Cortex of kidney (tissue), 1 donor: ENCODE measurements at places on chromosomes 5 and 9.

GRCh38 chr5:76499507-76500161, 96.5 kb downstream of the IQGAP2 start:
- DNase-seq: no peak

- no peak for DNase-seq
These were observed 555 bp downstream of the CFAP95 start for GRCh38 chr9:69820955-69821788.

DNA sequence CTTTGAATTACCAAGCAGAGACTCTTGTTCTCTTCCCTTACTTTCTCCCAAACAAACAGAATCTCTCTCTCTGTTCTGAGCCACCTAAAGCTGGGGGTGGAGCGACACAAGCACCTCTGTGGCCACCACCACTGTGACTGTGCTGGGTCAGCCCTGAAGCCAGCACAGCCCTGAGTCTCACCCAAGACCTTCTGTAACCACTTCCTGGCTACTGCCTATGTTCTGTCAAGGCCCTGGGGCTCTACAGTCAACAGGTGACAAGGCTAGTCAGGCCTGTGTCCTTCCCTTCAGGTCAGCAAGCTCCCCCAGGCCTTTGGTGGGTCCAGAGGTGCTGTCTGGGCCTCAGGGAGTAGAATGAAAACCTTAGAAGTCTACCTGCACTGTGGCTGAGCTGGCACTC, 26.1 kb upstream of the SLC28A3 start:
- no peak for DNase-seq

GRCh38 chr5:178111925-178112324, 1.4 kb upstream of the N4BP3 start:
- no peak for DNase-seq

DNA sequence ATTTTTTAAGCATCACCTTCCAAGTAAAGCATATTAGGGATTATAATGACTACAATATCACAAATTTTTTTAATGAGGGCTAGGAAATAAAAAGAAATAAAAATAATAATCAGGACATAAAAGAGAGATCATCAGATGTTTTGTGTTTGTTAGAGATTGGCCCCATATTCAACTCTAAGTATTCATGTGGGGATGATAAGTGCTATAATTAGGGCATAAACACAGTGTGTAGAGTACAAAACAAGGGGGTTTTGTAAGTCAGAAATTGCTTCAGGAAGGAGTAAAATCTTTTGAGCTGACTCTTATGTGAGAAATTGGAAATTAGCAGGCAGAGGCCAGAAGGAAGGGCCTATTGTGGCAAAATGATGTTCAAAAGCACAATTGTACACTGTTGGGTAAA, 127.3 kb downstream of the STARD4 start:
- DNase-seq: no peak

- no peak for DNase-seq
These were observed 356.2 kb downstream of the NPR3 start for GRCh38 chr5:33067291-33067690.

DNA sequence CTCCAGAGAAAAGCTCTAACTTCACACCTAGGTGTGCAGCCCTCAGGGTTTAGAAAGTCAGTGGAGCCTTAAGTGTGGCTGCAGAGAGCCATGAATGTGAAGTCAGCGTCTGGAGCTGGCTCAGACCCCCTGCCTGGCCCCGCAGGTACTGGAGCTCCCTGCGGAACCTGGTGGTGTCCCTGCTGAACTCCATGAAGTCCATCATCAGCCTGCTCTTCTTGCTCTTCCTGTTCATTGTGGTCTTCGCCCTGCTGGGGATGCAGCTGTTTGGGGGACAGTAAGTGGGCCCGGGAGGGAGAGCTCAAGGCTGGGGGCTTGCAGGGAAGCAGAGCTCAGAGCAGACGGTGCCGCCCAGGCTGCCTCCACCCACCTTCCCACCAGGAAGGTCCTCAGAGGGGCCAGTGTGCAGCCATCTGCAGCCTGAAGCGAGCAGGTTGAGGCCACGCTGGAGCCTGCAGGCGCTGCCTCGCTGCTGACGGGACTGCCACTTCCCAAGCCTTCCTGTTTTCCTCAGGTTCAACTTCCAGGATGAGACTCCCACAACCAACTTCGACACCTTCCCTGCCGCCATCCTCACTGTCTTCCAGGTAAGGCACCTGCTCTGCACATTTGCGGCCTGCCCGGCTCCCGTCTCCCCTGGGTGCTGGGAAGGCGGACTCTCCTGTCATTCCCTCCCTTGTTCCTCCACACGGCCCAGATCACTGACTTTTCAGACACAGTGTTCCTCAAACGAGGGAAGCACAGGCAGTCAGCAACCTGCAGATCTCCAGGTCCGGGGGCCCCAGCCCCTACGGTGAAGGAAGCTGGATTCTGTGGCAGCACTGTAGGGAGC, 108.9 kb downstream of the CACNA1B start:
- DNase-seq: no peak

- DNase-seq: no peak
These were observed 138.2 kb upstream of the LPAR1 start for GRCh38 chr9:111176511-111176910.
